Pancreas (tissue), 10 donors: ENCODE measurements at places on chromosomes 3 and 15. TPM values are rescaled to one million over a fixed set of nuclear protein-coding genes. Genes with fewer than 3 reads are reported as not detected.

Gene CCR8
- total RNA-seq, result not detected

Gene SLC15A2
- total RNA-seq, result 12.3 TPM

Gene RAB7A
- total RNA-seq, result 76.0 TPM

Gene EXD1
- not detected for total RNA-seq

Gene VILL
- 6.6 TPM for total RNA-seq

Gene TIMP4
- total RNA-seq, result 1.1 TPM

Gene ZDHHC19
- total RNA-seq, result not detected

Gene CKMT1A
- 0.93 TPM for total RNA-seq

Gene HERC2
- 26.4 TPM for total RNA-seq

Gene MGA
- 18.9 TPM for total RNA-seq

Gene SCAANT1
- total RNA-seq, result not detected

Gene GPR27
- 0.83 TPM for total RNA-seq

Gene TMEM115
- total RNA-seq, result 16.8 TPM

Gene EPHB1
- total RNA-seq, result 0.26 TPM

Gene CTXN2
- total RNA-seq, result not detected

Gene CCDC13
- 0.18 TPM for total RNA-seq

Gene CLDN11
- total RNA-seq, result 0.46 TPM

Gene PLD1
- 44.1 TPM for total RNA-seq

Gene MYO1E
- total RNA-seq, result 19.2 TPM

Gene GNAT1
- total RNA-seq, result not detected

Gene CSTA
- total RNA-seq, result 1.3 TPM

Gene CLPX
- 22.4 TPM for total RNA-seq

Gene VWA5B2
- total RNA-seq, result 6.8 TPM

Gene MORC1
- total RNA-seq, result not detected

Gene ULK4
- total RNA-seq, result 5.6 TPM

Gene PDIA5
- total RNA-seq, result 29.3 TPM

Gene ARHGEF26
- total RNA-seq, result 4.7 TPM

Gene ANKRD34C
- 0.05 TPM for total RNA-seq

Gene IL5RA
- total RNA-seq, result not detected

Gene THRB
- total RNA-seq, result 10.3 TPM

Gene TRNT1
- 11.5 TPM for total RNA-seq

Gene ANKRD63
- total RNA-seq, result not detected

Gene LMAN1L
- not detected for total RNA-seq

Gene KBTBD12
- total RNA-seq, result 1.2 TPM

Gene IQCF5
- total RNA-seq, result not detected

Gene GALNT15
- 5.1 TPM for total RNA-seq

Gene DCLK3
- not detected for total RNA-seq

Gene SNTN
- 0.16 TPM for total RNA-seq

Gene PIGB
- 5.8 TPM for total RNA-seq

Gene NAA50
- total RNA-seq, result 46.2 TPM

Gene SLC49A4
- total RNA-seq, result 11.9 TPM

Gene OSBPL10
- 2.2 TPM for total RNA-seq

Gene CCRL2
- total RNA-seq, result 0.24 TPM

Gene FAM107A
- 7.8 TPM for total RNA-seq

Gene CAPN3
- total RNA-seq, result 1.8 TPM

Gene MCF2L2
- 0.88 TPM for total RNA-seq

Gene CNTN6
- total RNA-seq, result not detected

Gene DNAH12
- total RNA-seq, result 1.2 TPM

Gene CTDSPL
- 16.1 TPM for total RNA-seq
